ENCODE measurements at places on chromosomes 3 and 15. TPM values are rescaled to one million over a fixed set of nuclear protein-coding genes. Genes with fewer than 3 reads are reported as not detected.

Gene SLC15A2
- 6.7 TPM for total RNA-seq

Gene SLC9A9
- 9.7 TPM for total RNA-seq

Gene B2M
- total RNA-seq: 2,769 TPM

DNA sequence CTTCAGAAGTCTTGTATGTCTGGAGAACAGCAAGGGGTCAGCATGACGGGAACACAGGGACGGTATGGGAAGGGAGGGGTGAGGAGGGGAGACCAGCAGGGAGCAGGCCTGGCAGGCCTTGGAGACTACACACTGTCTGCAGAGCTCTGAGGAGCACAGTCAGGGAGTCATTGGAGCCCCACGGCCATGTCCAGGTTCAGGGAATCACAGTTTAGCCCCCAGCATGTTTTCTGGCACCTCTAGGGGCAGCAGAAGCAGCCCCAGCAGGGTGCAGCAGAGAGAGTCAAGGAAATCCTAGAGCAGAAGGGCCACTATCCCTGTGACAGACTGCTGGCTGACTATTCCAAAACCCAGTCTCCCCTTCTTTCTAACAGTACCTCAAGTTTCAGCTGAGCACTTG lies 3.2 kb downstream of the LAMP3 start:
- peak; percentile 21 for DNase-seq
